ENCODE measurements at places on chromosomes 16 and 17.

- DNase-seq: no peak
- H3K4me3 ChIP-seq: no peak overlapping the region
- peaks cover 2% of the 10 kb centered on the region for H3K27me3 ChIP-seq
- no peaks in the 10 kb centered on the region for H3K4me1 ChIP-seq
- H3K36me3 ChIP-seq: no peaks in the 10 kb centered on the region
These were observed 66.7 kb downstream of the RPH3AL start for GRCh38 chr17:285751-286422.

GRCh38 chr16:23967775-23968174 lies 132.0 kb downstream of the PRKCB start:
- H3K4me1 ChIP-seq: peaks cover 12% of the 10 kb centered on the region
- no peak overlapping the region for H3K27ac ChIP-seq
- no peak for DNase-seq
- H3K36me3 ChIP-seq: peaks cover 10% of the 10 kb centered on the region
- H3K27me3 ChIP-seq: no peaks in the 10 kb centered on the region

DNA sequence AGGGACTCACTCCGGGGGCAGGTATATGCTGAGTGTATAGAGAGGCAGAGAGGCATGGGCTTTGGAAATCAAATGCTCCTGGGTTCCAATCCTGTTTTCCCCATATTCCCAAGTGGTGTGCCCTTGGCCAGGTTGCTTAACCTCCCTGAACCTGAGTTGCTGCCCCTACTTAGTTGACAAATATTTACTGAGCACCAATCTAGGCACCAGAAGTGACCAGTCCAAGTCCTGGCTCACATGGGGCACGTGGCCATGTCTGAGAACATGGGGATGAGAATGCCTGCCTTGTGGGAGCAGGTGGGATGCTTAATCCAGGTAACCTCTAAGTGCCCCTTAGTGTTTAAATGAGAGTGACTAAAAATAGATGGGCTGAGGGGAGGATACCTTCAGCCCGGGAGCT lies 4.2 kb downstream of the SOCS3 start:
- peaks cover 83% of the 10 kb centered on the region for H3K4me1 ChIP-seq
- H3K4me3 ChIP-seq: no peak overlapping the region
- H3K27me3 ChIP-seq: peaks cover 56% of the 10 kb centered on the region
- no peak for DNase-seq
- H3K27ac ChIP-seq: peak overlapping the region; percentile 36

- H3K36me3 ChIP-seq: no peaks in the 10 kb centered on the region
- no peaks in the 10 kb centered on the region for H3K4me1 ChIP-seq
- H3K27ac ChIP-seq: no peak overlapping the region
These were observed 12.7 kb upstream of the SSTR2 start for GRCh38 chr17:73151916-73152632.

- peak overlapping the region; percentile 23 for H3K27ac ChIP-seq
- H3K4me1 ChIP-seq: no peaks in the 10 kb centered on the region
- no peak for DNase-seq
- H3K36me3 ChIP-seq: peaks cover 83% of the 10 kb centered on the region
These were observed 69.6 kb downstream of the SEC14L1 start for GRCh38 chr17:77210331-77210730.

- no peak for DNase-seq
- H3K4me1 ChIP-seq: peaks cover 4% of the 10 kb centered on the region
- H3K27me3 ChIP-seq: no peaks in the 10 kb centered on the region
- H3K36me3 ChIP-seq: peaks cover 41% of the 10 kb centered on the region
These were observed 6.4 kb downstream of the ZNF764 start for GRCh38 chr16:30551781-30552180.

- H3K27me3 ChIP-seq: no peaks in the 10 kb centered on the region
- DNase-seq: peak; percentile 87
- H3K27ac ChIP-seq: peak overlapping the region; percentile 69
- H3K4me3 ChIP-seq: peak overlapping the region; percentile 71
These were observed 853 bp upstream of the PDK2 start for GRCh38 chr17:50094243-50094752.

- no peaks in the 10 kb centered on the region for H3K4me1 ChIP-seq
- H3K4me3 ChIP-seq: no peak overlapping the region
- no peak for DNase-seq
- H3K27me3 ChIP-seq: peaks cover 22% of the 10 kb centered on the region
- no peaks in the 10 kb centered on the region for H3K36me3 ChIP-seq
These were observed 122.2 kb downstream of the IRX5 start for GRCh38 chr16:55052741-55053415.

DNA sequence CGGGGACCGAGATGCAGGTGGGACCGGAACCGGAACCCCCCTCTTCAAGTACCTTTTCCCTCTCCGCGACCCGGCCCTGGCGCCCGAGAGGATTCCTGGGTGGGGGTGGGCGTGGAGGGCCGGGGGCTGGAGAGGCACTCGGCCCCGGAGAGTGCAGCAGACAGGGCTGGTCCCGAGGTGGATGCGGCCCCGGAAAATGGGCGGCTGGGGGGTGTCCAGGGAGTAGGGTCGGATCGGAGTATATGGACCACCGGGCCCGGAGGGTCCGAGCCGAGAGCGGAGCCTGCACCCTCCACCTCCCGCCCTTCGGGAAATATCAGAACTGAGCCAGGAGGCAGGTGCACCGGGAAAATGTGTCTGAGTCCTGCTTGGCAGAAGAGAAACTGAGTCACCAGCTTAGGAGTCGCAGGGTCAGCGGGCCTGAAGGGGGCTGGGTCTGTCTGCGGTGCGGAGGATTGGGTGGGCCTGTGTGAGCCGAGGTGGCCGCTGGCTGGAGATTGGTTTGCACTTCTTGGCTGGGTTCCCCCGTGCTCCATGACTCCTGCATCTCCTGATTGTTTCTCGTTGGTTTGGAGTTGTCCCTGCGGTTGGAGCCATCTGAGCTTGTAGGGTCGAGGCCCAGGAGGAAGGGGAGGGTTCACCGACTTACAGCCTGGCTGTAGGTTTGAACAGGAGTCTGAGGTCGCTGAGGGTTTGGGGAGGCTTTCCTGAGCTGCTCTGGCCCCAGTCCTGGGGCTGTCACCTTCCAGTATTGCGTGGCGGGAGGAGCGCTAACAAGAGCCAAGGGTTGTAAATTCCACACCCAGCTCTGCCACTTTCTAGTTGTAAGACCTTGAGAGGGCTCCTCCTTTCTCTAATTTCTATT lies 518 bp downstream of the SH2B1 start:
- no peaks in the 10 kb centered on the region for H3K4me1 ChIP-seq
- H3K27ac ChIP-seq: peak overlapping the region; percentile 99
- H3K27me3 ChIP-seq: no peaks in the 10 kb centered on the region
- peak overlapping the region; percentile 83 for H3K4me3 ChIP-seq

DNA sequence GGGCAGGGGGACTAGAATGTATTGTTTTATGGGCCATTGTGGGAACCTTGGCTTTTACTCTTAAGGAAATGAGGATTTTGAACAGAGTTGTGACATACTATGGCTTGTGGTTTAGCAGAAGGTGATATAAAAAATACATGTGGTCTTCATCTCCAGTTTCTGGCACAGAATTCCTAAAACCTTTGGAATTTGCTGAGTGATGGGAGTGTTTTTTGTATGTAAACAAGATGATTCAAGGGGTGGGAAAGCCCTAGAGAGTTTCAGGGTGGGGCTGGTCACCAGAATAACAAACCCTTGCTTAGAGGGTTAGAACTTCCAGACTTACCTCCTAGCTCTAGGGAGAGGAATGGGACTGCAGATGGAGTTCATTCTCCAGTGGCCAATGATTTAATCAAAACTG lies 316.1 kb downstream of the PHKB start:
- no peak overlapping the region for H3K27ac ChIP-seq
- no peak for DNase-seq
- H3K4me1 ChIP-seq: no peaks in the 10 kb centered on the region
- H3K27me3 ChIP-seq: no peaks in the 10 kb centered on the region

- no peak overlapping the region for H3K4me3 ChIP-seq
- H3K4me1 ChIP-seq: no peaks in the 10 kb centered on the region
- no peak overlapping the region for H3K27ac ChIP-seq
- H3K36me3 ChIP-seq: no peaks in the 10 kb centered on the region
These were observed 36.6 kb upstream of the TMEM132E start for GRCh38 chr17:34542700-34543336.

GRCh38 chr16:69942099-69942491 lies 9.0 kb upstream of the CLEC18A start:
- no peaks in the 10 kb centered on the region for H3K4me1 ChIP-seq
- DNase-seq: no peak
- no peak overlapping the region for H3K27ac ChIP-seq
- no peak overlapping the region for H3K4me3 ChIP-seq
- no peaks in the 10 kb centered on the region for H3K27me3 ChIP-seq

DNA sequence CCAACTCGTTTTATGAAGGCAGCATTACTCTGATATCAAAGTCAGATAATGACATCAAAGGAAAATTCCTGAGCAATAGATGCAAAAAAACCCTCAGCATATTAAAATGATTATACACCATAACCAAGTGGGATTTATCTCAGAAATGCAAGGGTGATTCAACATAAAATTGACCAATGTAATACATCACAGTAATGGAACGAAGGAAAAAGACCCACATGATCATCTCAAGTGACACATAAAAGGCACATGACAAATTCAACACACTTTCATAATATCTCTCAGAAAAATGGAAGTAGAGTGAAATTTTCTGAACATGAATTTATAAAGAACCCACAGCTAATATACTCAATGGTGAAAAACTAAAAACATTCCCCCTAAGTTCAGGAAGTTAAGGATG lies 118.8 kb downstream of the ITFG1 start:
- no peaks in the 10 kb centered on the region for H3K4me1 ChIP-seq
- no peak overlapping the region for H3K27ac ChIP-seq
- H3K36me3 ChIP-seq: no peaks in the 10 kb centered on the region
- no peaks in the 10 kb centered on the region for H3K27me3 ChIP-seq

DNA sequence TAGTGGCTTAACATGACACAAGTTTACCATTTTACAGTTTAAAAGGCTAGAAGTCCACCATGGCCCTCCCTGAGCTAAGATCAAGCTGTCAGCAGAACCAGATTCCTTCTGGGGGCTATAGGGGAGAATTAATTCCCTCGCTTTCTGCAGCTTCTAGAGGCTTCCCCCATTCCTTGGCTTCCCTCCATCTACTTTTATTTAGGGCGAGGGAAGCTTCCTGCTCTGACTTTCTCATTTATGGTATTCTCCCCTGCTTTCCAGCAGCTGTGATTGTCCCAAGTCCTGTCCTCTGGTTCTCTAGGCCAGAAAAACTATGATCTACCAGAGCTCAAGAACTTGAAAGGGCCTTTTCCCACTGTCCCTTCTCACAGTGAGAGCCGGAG lies 4.3 kb downstream of the CETP start:
- peaks cover 21% of the 10 kb centered on the region for H3K4me1 ChIP-seq
- no peak for DNase-seq
- H3K27ac ChIP-seq: no peak overlapping the region
- no peak overlapping the region for H3K4me3 ChIP-seq
- H3K36me3 ChIP-seq: no peaks in the 10 kb centered on the region

DNA sequence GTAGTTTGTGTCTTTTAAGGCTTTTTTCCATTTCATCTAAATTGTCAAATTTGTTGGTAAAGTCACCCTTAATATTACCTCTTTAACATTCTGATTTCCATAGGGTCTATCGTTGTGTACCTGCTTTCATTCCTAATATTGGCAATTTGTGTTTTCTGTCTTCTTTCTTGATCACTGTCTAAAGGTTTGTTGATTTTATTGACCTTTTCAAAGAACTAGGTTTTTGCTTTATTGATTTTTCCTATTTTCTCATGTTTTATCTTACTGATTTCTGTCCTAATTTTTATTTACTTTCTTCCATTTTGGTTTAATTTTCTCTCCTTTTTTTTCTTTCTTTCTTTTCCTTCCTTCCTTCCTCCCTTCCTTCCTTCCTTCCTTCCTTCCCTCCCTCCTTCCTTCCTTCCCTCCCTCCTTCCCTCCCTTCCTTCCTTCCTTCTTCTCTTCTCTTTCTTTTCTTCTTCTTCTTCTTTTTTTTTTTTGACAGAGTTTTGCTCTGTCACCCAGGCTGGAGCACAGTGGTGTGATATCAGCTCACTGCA lies 86.3 kb downstream of the CYLD start:
- H3K4me1 ChIP-seq: no peaks in the 10 kb centered on the region
- H3K36me3 ChIP-seq: no peaks in the 10 kb centered on the region
- no peak overlapping the region for H3K27ac ChIP-seq
- DNase-seq: no peak

GRCh38 chr16:11374255-11374654 lies 29.0 kb downstream of the RMI2 start:
- no peak overlapping the region for H3K27ac ChIP-seq
- no peaks in the 10 kb centered on the region for H3K27me3 ChIP-seq
- no peak for DNase-seq
- no peaks in the 10 kb centered on the region for H3K36me3 ChIP-seq

DNA sequence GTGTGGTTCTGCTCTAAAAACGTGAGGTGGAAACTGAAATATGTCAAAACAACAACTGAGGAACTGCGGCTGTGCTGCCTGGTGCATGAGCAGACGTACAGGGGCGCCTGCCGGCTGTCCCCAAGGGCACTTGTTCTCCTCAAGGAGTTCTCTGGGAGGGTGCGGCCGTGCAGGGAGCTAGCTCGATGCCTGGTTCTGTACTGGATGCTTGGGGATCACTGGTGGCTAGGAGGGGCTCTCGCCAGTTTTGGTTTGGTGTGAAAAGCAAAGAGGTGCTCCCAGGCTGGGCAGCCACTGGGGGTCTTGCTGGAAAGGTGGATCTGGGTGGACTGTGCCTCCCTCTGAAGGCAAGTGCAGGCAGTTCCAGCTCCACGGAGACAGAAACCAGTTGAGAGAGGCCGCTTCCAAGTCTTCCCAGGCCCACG lies 41.9 kb upstream of the ATP2A3 start:
- no peak overlapping the region for H3K27ac ChIP-seq
- no peak for DNase-seq
- no peaks in the 10 kb centered on the region for H3K27me3 ChIP-seq
- peaks cover 45% of the 10 kb centered on the region for H3K4me1 ChIP-seq
- peaks cover 45% of the 10 kb centered on the region for H3K36me3 ChIP-seq

- peaks cover 23% of the 10 kb centered on the region for H3K27me3 ChIP-seq
- H3K4me3 ChIP-seq: no peak overlapping the region
- no peaks in the 10 kb centered on the region for H3K36me3 ChIP-seq
- H3K27ac ChIP-seq: no peak overlapping the region
- DNase-seq: no peak
- peaks cover 10% of the 10 kb centered on the region for H3K4me1 ChIP-seq
These were observed 9.1 kb downstream of the KCNH4 start for GRCh38 chr17:42171831-42172230.

GRCh38 chr16:87740441-87740840 lies 25.3 kb downstream of the KLHDC4 start:
- DNase-seq: no peak
- H3K4me1 ChIP-seq: no peaks in the 10 kb centered on the region
- H3K27ac ChIP-seq: no peak overlapping the region
- no peak overlapping the region for H3K4me3 ChIP-seq
- H3K36me3 ChIP-seq: peaks cover 53% of the 10 kb centered on the region

DNA sequence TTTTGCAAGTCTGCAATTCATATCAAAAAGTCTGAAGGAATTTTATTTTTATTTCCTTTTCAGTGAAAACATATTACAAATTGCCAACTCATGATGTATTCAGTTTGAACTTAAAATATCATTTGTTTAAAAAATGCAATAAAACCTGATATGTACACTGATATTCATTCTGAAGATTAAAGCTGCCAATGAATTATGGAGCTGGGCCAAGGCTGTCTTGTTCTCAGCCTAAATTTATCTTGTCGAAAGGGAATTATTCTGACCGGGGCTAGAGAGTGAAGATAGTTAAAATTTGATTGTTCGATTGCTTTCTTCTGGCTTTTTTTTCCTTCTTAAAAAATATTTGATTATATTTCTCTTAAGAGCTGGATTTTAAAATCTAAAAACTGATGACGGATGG lies 54.0 kb upstream of the RBFOX1 start:
- H3K4me1 ChIP-seq: no peaks in the 10 kb centered on the region
- no peaks in the 10 kb centered on the region for H3K36me3 ChIP-seq
- H3K4me3 ChIP-seq: no peak overlapping the region
- no peaks in the 10 kb centered on the region for H3K27me3 ChIP-seq

- no peaks in the 10 kb centered on the region for H3K36me3 ChIP-seq
- DNase-seq: no peak
- no peak overlapping the region for H3K27ac ChIP-seq
- H3K4me1 ChIP-seq: no peaks in the 10 kb centered on the region
- H3K27me3 ChIP-seq: no peaks in the 10 kb centered on the region
These were observed 64.6 kb downstream of the FTO start for GRCh38 chr16:53768593-53768992.

All from thymus (tissue), 14 donors.